ENCODE measurements at places on chromosomes 7 and 10.

- no peak for DNase-seq
Observed at GRCh38 chr7:41425926-41426325, 277.0 kb downstream of the INHBA start.

GRCh38 chr10:119318411-119319160 is 111.2 kb downstream of the GRK5 start:
- DNase-seq = no peak

GRCh38 chr10:18906636-18907035 is 142.0 kb upstream of the MALRD1 start:
- DNase-seq = no peak

GRCh38 chr10:129694691-129695243 is 227.7 kb downstream of the MGMT start:
- DNase-seq = no peak

- DNase-seq = no peak
Observed at GRCh38 chr7:22150221-22150620, 204.5 kb upstream of the CDCA7L start.

GRCh38 chr10:32577448-32577847 is 131.5 kb downstream of the CCDC7 start:
- no peak for DNase-seq

GRCh38 chr10:15237351-15237750 is 68.9 kb upstream of the NMT2 start:
- DNase-seq = no peak

DNA sequence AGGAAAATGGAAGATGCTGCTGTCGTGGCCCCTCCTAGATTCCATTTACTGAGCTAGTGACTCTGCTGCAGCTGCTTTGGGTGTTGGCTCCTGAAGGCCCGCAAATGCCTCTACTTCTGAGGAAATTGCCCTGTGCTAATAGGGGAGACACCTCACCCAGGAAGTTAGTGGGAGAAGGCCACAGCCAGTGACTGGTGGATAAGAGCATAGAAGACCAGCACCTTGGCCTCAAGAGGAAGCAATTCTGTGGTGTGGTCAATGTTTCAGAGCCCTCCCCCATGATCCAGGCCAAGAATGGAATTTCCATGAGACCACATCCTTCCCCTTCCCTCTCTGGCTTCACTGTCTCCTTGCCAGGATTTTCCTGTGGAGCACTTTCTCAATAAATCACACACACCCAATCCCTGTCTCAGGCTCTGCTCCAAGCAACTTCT is 25.0 kb upstream of the FZD1 start:
- no peak for DNase-seq

All from cortex of kidney (tissue), 1 donor.